GM23248 (cell line): ENCODE measurements at places on chromosomes 6 and 20. TPM values are rescaled to one million over a fixed set of nuclear protein-coding genes. Genes with fewer than 3 reads are reported as not detected.

- H3K4me3 ChIP-seq: no peak overlapping the region
- H3K27ac ChIP-seq: no peak overlapping the region
- no peaks in the 10 kb centered on the region for H3K27me3 ChIP-seq
- DNase-seq: no peak
- H3K36me3 ChIP-seq: no peaks in the 10 kb centered on the region
- no peaks in the 10 kb centered on the region for H3K4me1 ChIP-seq
These were observed 43.1 kb upstream of the HLA-A start for GRCh38 chr6:29899281-29899680.

Gene DAAM2
- total RNA-seq: 5.1 and 5.6 TPM in 2 replicates

Gene HS3ST5
- total RNA-seq: not detected in 2 replicates

Gene FAM209A
- total RNA-seq: not detected in 2 replicates

GRCh38 chr20:17648791-17649730 is 33.0 kb downstream of the RRBP1 start:
- no peak for DNase-seq
- no peaks in the 10 kb centered on the region; the same call in 1 of the 2 replicates for H3K36me3 ChIP-seq
- peaks cover 29% of the 10 kb centered on the region for H3K4me1 ChIP-seq
- H3K27me3 ChIP-seq: no peaks in the 10 kb centered on the region

GRCh38 chr20:23588434-23589403 is 17.0 kb downstream of the CST9 start:
- no peak for DNase-seq
- H3K27ac ChIP-seq: no peak overlapping the region
- H3K36me3 ChIP-seq: no peaks in the 10 kb centered on the region
- no peaks in the 10 kb centered on the region for H3K27me3 ChIP-seq

DNA sequence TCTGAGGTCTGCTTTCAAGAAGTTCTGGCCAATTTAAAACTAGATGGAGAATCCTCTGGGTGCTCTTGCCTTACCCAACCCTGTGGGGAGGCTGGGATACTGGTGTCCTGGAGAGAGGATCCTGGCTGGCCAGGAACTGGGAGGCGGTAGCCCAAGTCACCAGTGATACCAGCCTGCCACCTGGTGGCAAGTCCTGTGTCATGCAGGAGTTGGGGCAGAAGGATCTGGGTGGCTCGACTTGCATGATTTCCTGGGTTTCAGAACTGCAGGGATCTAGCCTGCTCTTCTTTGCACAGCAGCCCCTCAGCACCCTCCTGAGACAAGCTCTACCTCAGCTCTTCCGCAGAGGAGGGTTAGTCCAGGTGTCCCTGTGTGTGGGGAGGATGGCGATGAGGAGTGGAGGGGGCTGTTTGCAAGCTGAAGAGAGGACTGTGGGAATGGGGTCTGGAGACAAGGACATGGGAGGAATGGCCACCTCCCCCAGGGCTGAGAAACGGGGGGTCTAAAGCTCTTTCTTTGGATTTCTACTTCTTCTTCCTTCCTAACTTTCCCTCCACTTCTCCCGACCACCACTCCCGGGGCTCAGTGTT is 4.2 kb downstream of the KCNK17 start:
- H3K4me3 ChIP-seq: no peak overlapping the region
- H3K27me3 ChIP-seq: peaks cover 30% of the 10 kb centered on the region

- no peak overlapping the region for H3K4me3 ChIP-seq
- H3K36me3 ChIP-seq: no peaks in the 10 kb centered on the region
- H3K4me1 ChIP-seq: no peaks in the 10 kb centered on the region
- no peaks in the 10 kb centered on the region for H3K27me3 ChIP-seq
These were observed 63.6 kb downstream of the FAXC start for GRCh38 chr6:99285881-99286280.

Gene APOM
- 0.76 and 3.3 TPM in 2 replicates for total RNA-seq

- H3K4me1 ChIP-seq: no peaks in the 10 kb centered on the region
- peaks cover 8% of the 10 kb centered on the region for H3K27me3 ChIP-seq
- H3K27ac ChIP-seq: no peak overlapping the region
- no peaks in the 10 kb centered on the region for H3K36me3 ChIP-seq
- H3K4me3 ChIP-seq: no peak overlapping the region
These were observed 301.7 kb upstream of the PLN start for GRCh38 chr6:118246406-118246805.

Gene ZNF311
- total RNA-seq: 0.54 and 0.76 TPM in 2 replicates

Gene SFTA2
- total RNA-seq: not detected in 2 replicates

GRCh38 chr6:41406728-41407489 is 71.5 kb downstream of the NCR2 start:
- H3K27me3 ChIP-seq: peaks cover 24% of the 10 kb centered on the region
- H3K4me1 ChIP-seq: no peaks in the 10 kb centered on the region
- no peaks in the 10 kb centered on the region for H3K36me3 ChIP-seq
- no peak overlapping the region for H3K27ac ChIP-seq

DNA sequence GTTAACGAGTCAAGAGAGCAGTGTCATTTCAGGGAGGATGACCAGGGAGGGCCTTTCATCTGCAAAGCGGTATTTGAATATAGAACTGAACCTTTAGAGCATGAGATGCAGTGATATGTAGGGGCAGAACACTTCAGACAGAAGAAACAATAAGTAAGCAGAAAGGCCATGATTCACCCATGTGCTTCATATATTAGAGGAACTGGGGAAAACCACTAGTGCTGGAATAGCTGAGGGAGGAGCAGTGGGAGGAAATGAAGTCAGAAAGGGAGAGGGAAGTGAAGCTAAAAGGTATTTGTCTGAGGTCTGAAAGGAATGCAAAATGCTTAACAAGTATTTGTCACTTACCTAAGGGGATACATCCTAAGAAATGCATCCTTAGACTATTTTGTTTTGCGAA is 391.2 kb downstream of the ADGRB3 start:
- no peaks in the 10 kb centered on the region for H3K4me1 ChIP-seq
- DNase-seq: peak; percentile 22
- H3K4me3 ChIP-seq: no peak overlapping the region

- peaks cover 47% of the 10 kb centered on the region for H3K36me3 ChIP-seq
- no peaks in the 10 kb centered on the region for H3K4me1 ChIP-seq
- no peak overlapping the region for H3K27ac ChIP-seq
- no peak for DNase-seq
These were observed 269.9 kb downstream of the UTRN start for GRCh38 chr6:144555066-144555465.

Gene PYGB
- total RNA-seq: 116 and 123 TPM in 2 replicates

Gene SNAP91
- total RNA-seq: not detected in 2 replicates

Gene FAM217A
- total RNA-seq: not detected in 2 replicates

DNA sequence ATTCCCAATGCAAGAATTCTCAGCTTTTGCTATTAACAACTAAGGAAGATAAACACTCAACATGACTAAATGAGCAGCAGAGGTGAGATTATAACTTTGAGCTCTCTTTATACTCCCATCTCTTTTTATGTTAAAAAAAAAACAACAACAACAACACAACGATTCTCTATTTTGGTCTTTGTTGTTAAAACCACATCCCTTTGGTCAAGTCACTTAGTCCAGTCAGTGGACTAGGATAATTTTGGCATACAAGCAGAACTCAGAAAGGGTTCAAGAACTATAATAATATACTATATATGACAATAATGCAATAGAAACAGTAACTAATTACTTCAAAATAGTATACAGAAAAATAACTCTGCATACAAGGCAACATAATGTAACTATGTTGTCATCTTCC is 312.4 kb downstream of the RNGTT start:
- H3K27me3 ChIP-seq: no peaks in the 10 kb centered on the region
- no peak for DNase-seq
- no peaks in the 10 kb centered on the region for H3K36me3 ChIP-seq
- no peak overlapping the region for H3K27ac ChIP-seq

DNA sequence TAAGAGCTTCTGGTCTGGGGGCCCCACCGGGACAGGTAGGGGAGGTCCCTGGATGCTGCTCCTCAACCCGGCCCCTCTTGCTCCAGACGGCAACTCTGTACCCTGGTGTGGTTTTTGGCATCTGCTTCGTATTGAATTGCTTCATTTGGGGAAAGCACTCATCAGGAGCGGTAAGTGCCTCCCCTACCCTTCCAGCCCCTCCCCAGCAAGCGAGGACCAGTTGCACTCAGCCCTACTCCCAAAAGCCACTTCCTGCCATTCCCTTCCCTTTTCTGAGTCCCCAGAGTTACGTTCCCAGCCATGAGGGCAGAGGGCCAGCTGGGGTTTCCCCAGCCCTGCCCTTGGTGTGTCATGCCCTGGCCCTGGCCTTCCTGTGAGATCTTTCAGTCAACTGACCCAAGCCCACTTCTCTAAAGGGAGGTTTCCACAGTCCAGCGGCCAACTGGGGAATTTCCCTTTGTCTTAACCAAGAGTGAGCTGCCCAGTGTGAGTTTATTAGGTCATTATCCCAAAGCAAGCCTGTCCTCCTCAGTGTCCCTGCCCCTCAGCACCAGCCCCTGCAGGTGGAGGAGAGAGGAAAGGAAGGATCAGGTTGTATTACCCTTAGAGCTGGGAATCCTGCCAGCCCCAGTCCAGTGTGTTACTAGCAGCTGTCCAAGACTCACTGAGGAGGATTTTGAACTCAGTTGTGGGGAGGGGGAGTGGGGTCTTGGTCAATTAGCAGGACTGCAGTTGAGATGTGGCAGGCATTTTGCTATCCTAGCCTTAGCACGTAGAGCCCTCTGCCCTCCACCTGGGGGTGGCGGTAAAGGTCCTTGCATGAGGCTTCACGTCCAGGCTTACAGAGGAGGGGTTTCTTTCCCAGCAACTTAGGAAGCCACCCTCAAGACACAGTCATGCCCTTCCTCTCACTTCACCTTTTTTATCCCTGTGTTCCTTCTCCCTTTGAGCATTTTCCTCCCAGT is 45.8 kb downstream of the TM9SF4 start:
- DNase-seq: peak; percentile 83
- peak overlapping the region; percentile 48 for H3K27ac ChIP-seq
- no peaks in the 10 kb centered on the region for H3K27me3 ChIP-seq
- peaks cover 21% of the 10 kb centered on the region; the same call in 1 of the 2 replicates for H3K36me3 ChIP-seq
- H3K4me3 ChIP-seq: no peak overlapping the region
- H3K4me1 ChIP-seq: peaks cover 8% of the 10 kb centered on the region; the same call in 1 of the 2 replicates

Gene PACSIN1
- total RNA-seq: not detected in 2 replicates
